T follicular helper cell (primary cell): ENCODE measurements at places on chromosomes 1 and 21.

DNA sequence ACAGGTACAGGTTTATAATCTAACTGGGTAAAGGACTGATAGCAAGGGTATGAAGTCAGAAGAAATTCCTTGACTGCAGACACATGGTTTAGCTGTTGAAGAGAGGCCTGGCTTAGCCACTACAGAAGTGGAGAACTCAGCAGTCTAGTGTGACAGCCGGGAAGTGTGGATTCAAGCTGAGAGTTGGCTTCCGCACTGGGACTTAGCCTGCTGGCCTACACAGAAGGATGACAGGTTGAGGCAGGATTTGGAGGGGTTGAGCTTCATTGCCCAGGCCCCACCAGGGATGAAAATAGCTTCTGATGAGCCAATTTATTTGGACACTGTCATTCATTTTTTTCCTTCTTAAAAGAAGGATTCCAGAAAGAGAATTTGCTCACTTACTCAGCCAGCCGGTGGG is 284.4 kb downstream of the PCP4 start:
- no peak for DNase-seq

DNA sequence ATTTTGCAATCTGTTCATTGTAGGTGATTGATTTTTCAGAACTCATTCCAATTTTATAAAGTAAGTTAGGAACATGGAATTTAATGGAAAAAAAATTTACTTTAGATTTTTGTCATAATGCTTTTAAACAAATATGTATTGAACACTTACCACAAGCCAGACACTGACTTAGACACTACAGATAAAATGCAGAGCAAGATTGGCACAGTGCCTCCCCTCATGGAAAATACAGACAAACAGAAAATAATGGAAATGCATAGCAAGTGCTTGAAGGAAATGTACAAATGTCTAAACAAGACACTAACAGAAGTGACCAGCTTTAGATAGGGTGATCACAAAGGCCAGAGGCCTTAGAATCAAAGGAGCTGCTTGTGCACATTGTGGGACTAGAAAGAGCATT is 260.5 kb upstream of the ADGRL2 start:
- DNase-seq = no peak

DNA sequence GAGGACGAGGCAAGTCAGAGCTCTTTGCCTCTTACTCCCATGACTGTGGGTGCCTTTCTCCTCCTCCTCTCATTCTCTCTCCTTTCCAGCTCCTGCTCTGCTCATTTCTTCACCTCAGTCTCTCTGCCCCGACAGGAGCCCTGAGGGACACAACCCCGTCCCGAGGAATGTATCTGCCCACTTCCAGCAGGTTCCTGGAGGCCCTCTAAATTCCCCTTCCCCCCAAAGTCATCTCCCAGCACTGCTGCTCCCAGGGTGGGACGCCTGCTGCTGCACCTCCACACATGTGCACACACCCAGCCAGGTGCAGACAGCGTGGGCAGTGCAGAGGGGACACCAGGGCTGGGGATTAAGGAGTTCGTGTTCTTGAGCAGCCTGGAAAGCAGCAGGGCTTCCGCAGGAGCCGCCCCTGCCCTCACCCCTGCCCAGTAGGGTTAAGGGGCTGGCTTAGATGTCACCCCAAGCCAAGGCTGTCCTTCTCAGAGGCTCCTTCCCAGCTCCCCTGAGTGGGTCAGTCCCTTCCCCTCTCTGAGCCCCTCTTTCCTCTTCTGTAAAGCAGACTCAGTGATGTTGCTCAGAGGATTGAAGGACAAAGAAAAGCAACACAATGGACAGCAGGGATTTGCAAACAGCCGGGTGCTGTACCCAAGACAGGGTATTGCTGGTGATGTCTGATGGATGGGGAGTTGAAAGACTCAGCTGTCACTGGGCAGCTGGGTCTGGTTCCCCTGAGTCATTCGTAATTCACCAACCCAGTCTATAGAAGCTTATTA is 346.0 kb downstream of the MATN1 start:
- DNase-seq = no peak

- no peak for DNase-seq
These were observed 56.3 kb downstream of the KIAA0040 start for GRCh38 chr1:175136246-175136645.

DNA sequence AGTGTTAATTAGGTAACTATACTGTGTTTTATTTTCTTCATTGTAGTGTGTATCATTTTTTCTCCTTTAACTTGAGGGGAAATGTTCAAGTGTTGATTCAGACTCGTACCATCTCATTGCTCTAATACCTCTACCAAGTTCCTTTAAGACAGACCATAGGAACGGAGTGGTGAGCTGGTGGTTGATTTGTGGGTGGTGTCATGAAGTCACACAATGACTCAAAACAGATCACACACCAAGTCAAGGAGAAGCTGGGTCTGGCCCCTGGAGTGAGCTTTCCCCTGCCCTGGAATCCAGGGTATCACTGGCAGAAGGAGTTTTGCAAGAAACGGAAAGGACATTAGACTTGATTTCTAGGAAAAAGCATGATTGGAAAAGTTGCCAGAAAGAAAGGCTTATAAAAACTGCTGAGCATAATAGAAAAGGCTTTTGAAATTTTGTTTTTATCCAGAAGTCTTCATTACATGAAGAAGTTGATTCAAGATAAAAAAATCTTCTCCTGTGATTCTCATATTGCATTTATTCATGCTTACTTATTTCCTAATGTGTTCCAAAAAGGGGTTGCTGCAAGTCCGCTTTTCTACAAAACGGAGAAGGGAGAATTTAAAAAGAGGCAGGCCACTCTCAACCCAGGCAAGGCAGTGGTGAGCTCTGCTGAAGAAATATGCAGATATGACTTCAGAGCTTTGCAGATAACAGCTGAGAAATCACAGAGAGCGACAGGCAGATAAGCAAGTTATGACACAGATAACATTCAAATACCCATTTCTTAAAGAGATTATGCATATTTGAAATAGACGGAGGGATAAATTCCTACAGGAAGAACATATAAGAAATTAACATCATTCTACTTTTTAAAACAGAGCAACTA is 79.7 kb downstream of the TBX19 start:
- DNase-seq = no peak

- no peak for DNase-seq
These were observed 123.4 kb upstream of the IRF2BP2 start for GRCh38 chr1:234733427-234733826.

GRCh38 chr1:226644541-226645176 is 94.4 kb downstream of the ITPKB start:
- no peak for DNase-seq

GRCh38 chr1:19418503-19418971 is 66.8 kb downstream of the CAPZB start:
- no peak for DNase-seq

DNA sequence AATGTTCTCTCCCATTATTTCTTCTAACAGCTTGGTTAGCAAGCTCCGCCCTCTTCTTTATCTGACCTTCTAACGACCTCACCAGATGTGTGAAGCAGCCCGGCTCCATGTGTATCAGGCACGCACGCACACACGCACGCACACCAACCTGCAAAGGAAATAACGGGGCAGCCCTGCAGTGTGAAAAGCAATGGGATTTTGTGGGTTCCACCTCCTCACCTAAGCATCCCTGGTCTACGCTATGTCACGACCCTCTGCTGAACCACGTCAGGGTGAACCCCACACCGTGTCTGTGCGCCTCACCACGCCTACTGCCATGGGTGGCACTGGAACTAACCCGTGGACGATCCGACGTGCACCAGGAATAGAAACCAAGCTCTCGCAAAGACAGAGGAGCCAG is 10.4 kb downstream of the SSU72 start:
- no peak for DNase-seq

DNA sequence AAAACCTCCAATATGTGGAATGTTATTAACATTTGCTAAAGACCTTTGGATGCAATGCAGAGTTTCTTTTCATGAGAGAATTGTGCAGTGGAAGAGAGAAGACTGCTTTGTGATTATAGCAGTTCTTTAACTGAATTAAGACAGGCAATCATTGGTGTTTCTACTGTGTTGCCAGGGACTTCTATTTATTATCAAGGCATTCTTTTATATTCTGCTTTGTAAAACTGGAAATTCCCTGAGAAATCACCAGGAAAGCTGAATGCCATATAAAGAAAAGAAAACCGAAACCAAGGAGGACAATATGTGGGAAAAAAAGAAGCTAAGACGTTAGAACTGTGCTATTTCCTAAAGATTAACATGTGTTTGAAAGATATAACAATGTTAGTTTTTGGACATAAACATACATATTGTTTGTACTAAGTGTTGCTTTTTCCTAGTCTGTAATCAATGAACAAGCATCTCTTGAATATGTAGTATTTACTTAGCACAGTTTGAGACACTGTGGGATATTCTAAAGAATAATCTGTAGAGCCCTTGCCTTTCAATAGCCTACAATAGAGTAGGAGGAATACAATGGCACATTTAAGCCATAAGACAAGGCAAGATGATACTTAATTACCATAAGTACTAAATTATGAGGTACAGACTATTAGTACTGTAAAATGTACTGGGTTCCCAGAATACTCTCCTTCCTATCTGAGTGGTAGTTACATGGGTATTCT is 47.1 kb downstream of the EXTL2 start:
- DNase-seq = no peak
